ENCODE measurements at places on chromosomes 7 and 10.

- DNase-seq, result no peak
Measured at GRCh38 chr7:94123136-94123535, 119.0 kb upstream of the BET1 start.

GRCh38 chr10:71756311-71757191 lies 16.8 kb downstream of the VSIR start:
- no peak for DNase-seq

- DNase-seq, result no peak
Measured at GRCh38 chr10:103653581-103654037, 160.1 kb downstream of the NEURL1 start.

DNA sequence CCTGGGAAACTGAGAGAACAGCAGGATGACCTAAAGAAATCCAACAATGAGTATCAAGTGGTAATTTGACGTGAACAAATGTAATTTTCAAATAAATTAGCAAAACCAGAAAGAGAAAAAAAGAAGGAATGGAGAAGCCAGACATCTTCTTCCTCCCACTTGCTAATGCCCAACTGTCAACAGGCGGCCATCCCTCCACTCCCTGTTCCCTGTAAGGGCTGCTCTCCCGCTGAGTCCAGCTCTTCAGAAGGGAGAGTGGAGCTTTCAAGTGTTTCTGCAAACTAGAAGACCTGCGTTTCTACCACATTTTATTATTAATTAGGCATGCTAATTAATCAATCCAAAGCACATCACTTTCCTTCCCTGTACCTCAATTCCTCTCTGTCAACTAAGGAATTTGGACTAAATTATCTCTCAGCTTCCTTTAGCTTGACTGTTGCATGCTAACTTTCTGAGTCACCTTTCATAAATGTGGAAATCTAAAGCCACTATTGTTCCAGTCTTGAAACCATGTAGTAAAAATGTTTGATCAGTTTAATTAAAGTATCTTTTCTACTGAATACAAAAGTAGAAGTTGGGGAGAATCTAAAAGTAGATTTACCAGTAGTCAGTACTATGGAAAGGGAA lies 48.4 kb upstream of the CUL1 start:
- peak; percentile 38 for DNase-seq

GRCh38 chr7:12685550-12685949 lies 1.9 kb upstream of the ARL4A start:
- DNase-seq, result peak; percentile 50

DNA sequence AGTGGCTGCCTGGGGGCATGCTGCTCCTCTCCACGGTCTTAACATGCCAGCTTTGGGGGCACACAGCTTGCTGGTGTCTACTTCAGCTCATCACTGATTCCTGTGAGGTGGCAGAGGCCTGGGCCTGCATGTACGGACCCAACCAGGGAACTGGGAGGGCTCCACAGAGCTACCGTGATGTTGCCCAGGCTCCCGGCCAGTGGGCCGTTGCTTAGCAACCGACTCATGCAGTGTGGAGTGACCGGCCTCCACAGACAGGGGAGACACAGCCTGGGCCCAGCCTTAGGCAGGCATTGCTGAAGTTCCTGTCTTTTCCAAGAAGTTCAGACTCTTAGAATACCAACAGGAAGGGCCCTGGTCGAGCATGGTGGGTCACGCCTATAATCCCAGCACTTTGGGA lies 25.8 kb upstream of the SH2B2 start:
- DNase-seq, result no peak

GRCh38 chr7:17773289-17773626 lies 167.0 kb downstream of the SNX13 start:
- peak; percentile 54 for DNase-seq

GRCh38 chr7:7920481-7920880 lies 48.1 kb upstream of the GLCCI1 start:
- peak; percentile 41 for DNase-seq

- DNase-seq, result no peak
Measured at GRCh38 chr7:23353172-23353571, 54.0 kb downstream of the MALSU1 start.

- DNase-seq, result peak; percentile 81
Measured at GRCh38 chr10:132518572-132519381, 18.8 kb upstream of the INPP5A start.
